Activated CD4-positive, CD25-positive, alpha-beta regulatory T cell (primary cell): ENCODE measurements at places on chromosomes 3 and 15.

DNA sequence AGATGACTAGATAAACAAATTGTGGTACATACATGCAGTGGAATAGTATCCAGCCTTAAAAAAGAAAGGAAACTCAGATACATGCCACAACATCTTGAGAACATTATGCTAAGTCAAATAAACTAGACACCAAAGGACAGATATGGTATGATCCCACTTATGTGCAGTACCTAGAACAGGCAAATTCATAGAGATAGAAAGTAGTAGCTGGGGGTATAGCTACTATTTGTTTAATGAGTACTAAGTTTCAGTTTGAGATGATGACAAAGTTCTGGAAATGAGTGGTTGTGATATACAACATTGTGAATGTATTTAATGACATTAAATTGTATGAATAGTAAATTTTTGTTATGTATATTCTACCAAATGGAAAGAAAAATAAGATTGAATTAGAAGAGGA lies 477.2 kb upstream of the CFAP20DC start:
- no peak for DNase-seq

DNA sequence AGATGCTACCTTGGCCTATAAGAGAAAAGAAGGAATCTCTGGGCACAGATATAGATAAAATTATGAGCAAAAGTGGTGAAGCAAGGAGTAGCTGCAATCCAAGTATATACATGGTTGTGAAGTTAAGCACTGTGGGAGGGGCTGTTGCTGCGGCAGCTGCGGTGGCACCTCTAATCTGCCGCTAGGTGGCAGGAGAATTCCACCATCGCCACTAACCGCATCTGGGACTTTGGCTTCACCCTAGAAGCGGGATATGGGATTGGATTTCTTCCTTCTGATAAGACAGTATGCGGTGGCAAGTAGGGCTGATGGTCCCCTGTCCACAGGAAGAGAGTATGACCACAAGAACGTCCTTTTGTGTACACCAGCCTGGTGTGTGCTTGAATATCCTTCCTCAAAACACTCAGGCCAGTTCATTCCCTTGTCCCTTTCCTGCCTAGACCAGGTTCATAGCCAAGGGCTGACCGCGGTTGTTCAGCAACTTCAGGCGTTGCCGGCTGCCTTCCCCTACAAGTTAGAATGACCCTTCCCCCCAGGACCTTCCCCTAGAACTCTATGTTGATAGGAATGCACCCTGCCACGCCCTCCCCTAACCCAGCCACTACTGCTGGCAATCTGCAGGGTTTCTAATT lies 5.1 kb downstream of the MAGEL2 start:
- no peak for DNase-seq

DNA sequence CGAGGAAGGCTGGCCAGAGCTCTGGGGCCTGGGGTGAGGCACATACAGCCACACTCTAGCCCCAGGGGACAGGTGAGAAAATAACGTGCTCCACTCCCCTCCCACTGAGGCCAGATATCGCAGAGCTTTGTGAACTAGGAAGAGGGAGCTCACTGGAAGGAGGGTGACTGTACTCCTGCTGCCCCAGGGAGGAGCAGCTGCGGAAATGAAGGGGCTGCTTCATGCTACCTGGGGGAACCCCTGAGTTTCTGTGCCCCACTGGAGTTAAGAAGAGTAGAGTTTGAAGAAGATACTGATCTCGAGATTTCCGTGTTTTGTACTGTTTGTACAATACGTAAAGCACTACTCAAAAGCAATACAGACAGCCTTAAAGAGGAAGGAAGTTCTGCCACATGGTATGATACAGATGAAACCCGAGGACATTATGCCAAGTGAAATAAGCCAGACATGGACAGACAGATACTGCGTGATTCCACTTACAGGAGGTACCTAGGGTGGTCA lies 44.6 kb downstream of the CMTM6 start:
- DNase-seq = no peak

DNA sequence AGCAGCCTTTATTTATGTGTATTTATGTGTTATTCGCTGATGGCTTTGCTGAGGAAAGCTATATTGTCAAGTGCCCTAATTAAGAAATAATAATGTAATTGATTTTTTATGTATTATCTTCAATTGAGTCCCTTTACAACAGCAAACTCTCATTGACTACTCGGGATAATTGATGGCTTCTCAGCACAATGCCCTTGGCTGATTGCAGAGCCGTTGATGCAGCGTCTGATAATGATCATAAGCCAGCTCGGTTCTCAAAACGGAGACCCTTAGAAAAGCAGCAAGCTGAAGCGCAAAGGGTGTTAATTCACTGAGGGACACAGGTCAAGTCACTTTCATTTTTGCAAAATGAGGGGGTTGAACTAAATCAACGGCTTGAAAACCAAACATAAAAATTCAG lies 357.1 kb upstream of the KCNH8 start:
- no peak for DNase-seq

GRCh38 chr3:158642005-158642404 lies 2.3 kb upstream of the GFM1 start:
- DNase-seq = no peak

DNA sequence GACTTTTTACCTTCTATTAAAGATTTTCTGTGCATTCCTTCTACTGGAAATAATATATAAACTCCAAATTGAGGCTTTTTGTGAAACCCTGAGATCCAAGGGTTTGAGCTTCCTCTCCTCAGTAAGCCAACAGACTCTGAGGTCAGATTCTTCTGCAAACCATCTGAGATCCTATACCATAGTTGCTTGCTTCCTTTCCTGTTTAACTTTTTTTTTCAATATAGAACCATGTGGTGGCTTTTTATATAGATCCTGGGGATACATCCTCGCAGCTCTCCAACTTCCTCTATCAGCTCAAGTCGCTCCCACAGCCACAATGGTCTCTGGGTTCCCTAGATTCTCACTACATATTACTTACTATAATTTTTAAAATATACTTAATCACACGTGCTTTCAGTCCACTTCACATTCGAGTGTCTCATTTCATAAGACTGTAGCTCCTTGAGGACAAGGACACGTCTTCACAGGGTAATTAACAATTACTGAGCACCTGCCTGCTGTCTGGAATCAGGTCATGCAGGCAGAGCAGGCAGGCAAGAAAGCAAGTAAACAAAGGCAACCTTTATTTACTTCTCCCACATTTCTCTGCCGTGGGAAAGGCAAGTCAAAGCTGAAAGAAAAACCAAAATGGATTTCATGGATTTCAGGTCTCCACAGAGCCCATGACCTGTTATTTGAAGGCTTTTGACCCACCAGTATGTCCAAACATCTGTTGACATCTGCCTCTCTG lies 941.5 kb downstream of the FHIT start:
- no peak for DNase-seq

- DNase-seq = no peak
Observed at GRCh38 chr15:94236608-94237007, 5.2 kb downstream of the MCTP2 start.

- no peak for DNase-seq
Observed at GRCh38 chr3:87225659-87226058, 1.4 kb upstream of the CHMP2B start.

DNA sequence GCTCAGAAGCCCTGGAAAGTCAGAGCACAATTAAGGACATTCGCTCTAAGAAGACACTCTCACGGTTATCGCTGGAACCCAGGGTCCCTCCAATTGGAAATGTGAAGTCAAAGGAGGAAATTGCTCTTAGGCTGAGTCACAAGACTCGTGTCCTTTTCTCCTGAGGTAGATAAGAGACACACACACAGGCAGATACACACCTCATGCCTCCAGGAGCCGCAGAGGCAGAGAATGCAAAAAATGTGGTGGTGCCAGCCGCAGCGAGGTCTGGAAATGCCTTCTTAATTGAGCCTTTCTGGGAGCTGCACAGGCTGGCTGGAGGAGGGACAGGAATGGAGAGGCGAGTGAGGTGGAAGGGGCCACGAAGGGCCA lies 189.3 kb downstream of the OPA1 start:
- no peak for DNase-seq

GRCh38 chr15:68695061-68695595 lies 116.3 kb downstream of the CORO2B start:
- DNase-seq = no peak

GRCh38 chr3:152200476-152201420 lies 68.0 kb upstream of the MBNL1 start:
- DNase-seq = no peak

DNA sequence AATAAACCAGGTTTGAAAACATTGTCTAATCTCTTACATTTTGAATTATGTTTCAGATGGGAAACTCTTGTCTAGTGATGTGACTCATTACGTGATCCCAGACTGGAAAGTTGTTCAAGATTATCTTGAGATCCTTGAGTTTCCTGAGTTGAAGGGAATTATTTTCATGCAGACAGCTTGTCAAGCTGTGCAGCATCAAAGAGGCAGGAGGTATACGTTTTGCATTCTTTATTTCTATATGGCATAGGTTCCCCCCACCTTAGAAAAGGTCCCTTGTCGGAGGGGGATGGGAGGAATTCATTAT lies 1.5 kb downstream of the DIS3L start:
- DNase-seq = no peak

DNA sequence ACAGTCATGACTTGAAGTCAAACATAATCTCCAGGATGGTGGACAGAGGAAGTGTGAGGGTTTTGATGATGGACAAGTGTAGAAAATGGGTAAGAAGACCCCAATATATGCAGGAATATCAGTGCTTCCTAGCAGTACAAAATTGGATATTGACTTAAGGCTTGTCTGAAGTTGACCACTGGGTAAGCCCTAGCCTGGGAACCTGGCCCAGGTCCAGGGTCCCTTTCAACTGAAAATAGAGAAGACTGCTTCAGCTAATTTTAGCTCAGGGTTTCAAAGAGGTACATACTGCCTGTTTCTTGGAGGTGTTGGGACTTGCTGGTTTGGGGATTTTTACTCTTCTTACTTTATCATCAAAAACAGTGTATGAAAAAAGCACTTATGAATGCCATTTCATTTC lies 4.7 kb downstream of the NR1D2 start:
- DNase-seq = no peak

GRCh38 chr3:30342318-30343060 lies 263.9 kb upstream of the TGFBR2 start:
- DNase-seq = no peak

- DNase-seq = no peak
Observed at GRCh38 chr15:48858401-48858800, 19.5 kb upstream of the EID1 start.

DNA sequence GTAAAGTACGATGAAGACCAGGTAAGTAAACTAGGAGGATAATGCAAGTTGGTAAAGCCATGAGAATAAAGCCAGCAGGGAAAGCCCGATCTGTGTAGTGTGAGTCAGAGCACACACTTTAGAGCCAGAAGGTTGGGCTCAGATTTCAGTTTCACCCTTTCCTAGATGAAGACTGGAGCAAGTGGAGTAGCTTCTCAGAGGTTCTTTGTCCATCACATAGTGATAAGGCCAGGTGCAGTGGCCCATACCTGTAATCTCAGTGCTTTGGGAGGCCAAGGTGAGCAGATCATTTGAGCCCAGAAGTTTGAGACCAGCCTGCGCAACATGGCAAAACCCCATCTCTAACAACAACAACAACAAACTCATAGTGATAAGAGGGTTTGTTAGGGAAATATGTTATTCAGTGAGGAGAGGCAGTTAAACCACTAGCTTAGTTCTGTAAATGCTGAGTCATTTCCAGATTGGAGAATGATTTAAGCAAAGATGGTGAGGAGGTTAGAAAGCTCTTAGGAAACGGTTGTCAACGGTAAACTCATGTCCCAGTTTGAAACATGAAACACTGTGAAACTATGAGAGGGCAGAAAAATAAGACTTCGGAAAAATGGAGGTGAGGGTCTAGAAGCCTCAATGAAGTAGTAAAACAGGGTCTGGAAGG lies 39.0 kb downstream of the IL12A start:
- DNase-seq = no peak

DNA sequence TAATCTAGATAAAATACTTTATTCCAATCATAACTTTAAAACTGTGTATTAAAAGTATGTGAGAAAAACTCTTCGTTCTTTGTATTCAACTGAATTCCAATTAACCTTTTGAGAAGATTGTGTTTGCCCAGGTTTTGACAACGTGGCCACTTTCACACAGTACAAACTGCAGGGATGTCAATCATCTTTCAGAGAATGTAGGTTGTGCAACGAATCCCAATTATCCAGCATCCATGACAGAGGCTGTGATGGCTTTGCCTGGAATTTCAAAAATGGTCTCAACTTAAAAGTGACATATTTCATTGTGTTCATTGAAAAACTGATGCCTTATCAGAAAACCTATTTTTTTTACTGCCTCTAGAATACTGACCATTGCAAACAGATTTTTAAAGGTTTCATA lies 615.1 kb upstream of the KCNMB2 start:
- DNase-seq = no peak

- DNase-seq = no peak
Observed at GRCh38 chr3:101042996-101043686, 49.9 kb upstream of the ABI3BP start.

- DNase-seq = no peak
Observed at GRCh38 chr15:78830514-78831228, 19.4 kb upstream of the ADAMTS7 start.

GRCh38 chr15:74027688-74028087 lies 33.2 kb downstream of the PML start:
- DNase-seq = no peak

DNA sequence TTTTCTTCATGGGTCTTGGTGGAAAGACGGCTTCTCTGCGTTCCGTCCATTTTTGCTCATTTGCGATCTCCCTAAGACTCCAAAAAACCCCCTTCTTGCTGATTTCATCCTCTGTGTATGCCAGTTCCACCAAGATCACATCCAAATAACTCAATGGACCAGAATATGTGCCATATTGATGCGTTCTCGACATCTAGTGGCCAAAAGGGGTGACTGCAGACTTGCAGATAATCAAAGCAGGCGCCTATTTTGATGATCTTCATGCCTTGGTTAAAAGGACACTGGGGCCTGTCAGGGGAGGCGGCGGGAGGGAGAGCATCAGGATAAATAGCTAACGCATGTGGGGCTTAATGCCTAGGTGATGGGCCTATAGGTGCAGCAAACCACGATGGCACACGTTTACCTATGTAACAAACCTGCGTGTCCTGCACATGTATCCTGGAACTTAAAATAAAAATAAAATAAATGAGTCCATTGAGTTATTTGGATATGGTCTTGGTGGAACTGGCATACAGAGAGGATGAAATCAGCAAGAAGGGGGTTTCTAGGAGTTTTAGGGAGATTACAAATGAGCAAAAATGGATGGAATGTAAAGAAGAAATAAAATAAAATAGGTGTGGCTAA lies 104.2 kb upstream of the RAD18 start:
- no peak for DNase-seq

DNA sequence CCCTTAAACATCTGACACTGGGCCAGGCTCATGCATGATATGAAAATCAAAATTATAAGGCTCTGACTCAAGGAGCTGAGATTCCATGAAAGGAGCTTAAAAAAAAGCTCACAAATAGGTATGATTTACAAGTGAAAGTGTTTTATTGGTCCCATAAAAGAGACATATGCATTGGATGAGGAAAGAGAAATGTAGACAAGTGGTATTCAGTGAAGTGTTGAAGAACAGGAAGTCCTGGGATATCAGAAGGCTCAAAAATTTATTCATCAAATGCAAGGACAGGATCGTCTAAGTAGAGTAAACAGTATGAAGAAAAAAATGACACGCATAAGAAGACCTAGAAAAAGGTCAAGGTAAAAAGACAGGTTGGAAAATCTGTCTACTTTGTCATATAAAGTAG lies 188.9 kb downstream of the CBLB start:
- no peak for DNase-seq
